ENCODE measurements at places on chromosomes 1 and 21.

DNA sequence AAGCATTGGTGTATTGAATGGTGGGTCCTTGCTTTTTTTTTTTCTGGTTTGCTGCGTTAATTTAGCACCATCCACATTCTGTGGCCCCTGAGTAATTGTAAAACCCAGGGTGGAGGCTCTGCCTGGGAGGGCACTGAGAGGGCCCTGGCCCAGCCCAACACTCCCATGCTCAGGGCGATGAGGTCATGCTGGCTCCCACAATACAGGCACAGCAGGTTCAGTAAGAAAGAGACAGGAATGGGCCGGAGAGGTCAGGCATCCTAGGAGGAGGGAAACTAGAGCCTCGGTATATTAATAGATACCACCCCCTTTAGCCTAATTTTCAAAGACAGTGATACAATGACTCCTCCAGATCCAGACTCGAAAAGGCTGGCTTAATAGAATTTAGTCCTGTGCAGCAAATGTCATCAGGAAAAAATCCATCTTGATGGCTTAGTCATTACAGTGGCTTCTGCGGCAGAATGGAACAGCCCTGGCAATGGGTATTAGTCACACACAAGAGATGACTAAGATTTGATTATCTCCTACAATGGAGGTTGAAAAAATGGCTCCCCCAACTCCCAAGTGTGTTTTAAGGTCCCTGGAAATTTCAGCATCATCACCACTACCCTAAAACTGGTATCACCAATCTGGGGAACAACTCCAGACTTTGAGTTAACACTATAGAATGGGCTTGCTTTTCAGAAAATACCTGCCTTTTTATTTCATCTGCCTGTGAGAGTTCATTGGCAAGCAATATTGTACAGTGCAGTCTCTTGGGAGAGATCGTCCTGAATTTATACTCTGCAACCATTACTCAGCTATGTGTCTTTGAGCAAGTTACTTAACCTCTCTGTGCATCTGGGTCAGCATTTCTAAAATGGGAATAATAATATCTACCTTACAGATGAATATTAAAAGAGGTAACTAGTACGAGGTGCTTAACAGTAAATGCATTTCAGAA is 43.9 kb upstream of the LYST start:
- no peak for DNase-seq

DNA sequence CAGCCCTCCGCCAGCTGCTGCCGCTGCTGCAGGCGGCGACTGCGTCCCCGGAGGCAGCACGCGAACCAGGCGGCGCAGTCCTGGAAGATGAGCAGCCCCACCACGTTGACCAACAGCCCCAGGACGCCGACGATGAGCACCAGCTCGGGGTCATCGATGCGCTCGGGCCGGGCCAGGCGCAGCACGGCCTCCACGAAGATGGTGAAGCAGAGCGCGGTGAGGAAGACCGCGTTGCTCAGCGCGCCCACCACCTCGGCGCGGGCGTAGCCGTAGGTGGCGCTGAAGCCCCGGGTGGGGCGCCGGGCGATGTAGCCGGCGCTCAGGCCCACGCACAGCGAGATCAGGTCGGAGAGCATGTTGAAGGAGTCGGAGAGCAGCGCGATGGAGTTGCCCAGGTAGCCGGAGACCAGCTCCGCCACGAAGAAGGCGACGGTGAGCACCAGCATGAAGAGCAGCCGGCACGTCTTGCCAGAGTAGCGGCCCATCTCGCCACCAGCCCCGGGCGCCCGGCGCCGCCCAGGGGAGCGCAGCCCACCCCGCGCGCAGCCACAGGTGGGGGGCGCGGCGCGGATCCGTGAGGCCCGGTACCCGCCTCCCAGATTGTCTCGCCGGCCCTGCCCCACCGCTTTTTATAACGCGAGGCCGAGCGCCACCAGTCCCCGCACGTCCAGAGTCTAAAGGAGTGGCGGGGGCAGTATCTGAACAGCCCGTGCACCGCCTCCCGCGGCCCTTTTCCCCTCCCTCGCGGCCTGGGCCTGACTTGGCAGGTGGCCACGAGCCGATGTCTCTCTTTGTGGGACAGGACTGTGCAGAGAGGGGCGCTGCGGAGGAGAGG is at the start of gene SLC30A10:
Gene SLC30A10, minus strand, starts transcription at position 602 of the 835 bp plus-strand sequence. Its CDS starts 117 bp downstream, at position 485.
- DNase-seq, result peak; percentile 39

- DNase-seq, result no peak
Observed at GRCh38 chr21:37863842-37864241, 52.4 kb downstream of the KCNJ6 start.

- DNase-seq, result no peak
Observed at GRCh38 chr21:40152476-40152875, 285.2 kb downstream of the PCP4 start.

DNA sequence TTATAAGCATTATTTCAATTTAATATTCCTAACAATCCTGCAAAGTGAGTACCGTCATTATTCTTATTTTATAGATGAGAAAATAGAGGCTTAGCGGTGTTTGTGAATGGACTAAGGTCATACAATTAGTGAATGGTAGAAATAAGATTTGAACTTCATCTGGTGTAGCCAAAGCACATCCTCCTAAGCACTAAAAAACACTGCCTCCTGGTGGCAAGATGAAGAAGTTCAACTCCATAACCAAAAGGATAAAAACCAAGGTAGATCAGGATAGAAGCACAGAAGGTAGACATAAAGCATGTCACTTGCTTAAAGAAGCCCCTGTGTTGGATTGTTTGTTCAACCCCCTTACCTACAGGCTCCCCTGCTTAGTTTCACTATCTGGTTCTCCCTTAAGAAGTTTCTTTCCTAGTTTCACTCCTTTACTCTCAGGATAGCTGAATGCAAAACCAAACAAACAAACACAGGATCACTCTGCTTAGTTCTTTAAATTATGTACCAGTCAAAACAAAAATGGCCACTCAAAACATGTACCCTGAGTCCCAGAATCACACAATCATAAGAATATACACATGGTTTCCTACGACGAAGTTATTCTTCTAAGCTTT is 12.7 kb upstream of the AIM2 start:
- DNase-seq, result peak; percentile 31

GRCh38 chr1:198203434-198203833 is 46.6 kb downstream of the NEK7 start:
- no peak for DNase-seq

All from GM10248 (cell line).